Activated naive CD4-positive, alpha-beta T cell (primary cell): ENCODE measurements at places on chromosomes 6 and 20.
A peak's percentile ranks its signal among the peaks of the same experiment; 100 is the strongest.

DNA sequence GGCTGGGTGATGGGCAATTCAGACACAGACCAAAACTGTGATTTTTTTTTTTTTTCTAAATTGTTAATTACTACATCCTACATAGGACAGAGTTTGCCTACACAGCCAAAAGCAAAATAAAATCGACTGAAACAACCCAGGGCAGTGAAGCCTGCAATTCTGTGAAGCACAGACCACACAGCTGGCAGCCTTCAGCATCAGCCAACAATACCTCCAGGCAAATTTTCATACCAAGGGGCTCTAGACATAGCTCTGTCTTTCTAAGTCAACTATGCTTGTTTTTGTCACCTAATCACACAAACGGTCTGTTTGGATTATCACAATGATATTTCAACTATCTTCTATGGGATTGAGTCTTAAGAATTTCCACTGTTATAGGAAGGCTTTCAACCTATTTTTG is 17.6 kb downstream of the RMND1 start:
- DNase-seq: no peak

DNA sequence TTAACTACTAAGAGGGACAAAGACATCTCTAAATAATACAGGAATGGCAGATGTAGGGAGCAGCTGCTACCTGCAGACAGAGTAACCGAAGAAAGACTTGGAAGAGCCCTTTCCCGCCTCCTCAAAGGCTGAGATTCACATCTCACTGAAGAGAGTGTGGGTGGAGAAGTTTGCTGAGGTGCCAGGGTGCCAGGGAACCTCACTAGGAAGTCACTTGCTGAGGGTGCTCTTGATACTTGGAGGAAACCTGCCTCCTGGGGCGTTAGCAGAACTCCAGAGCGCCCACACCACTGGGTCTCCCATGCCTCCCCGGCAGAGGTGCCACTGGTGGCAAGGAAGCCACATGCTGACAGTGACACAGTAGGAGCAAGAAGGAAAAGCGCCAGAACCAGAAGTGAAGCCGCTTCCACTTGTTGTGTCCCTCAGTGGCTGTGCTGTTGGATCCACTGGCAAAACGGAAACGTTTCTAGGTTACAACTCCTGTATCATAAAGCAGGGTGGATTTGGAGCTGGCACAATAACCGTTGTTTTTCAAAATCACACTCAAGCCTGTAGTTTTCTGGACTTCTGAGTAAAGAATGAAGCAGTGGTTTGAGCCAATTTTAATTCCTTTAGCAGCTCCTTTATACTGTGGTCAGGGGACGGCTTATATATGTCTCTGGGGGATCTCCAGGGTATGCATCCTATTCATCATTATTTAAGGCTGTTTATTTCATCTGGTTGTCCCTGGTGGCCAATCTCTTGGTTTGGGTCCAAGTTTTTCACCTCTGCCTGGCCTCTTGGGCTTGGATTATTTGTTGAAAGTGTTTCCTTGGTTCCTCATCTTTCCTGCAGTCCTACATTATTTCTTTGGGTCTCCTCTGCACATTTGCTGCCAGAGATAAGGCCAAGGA is 64.5 kb downstream of the CDC5L start:
- DNase-seq: no peak

DNA sequence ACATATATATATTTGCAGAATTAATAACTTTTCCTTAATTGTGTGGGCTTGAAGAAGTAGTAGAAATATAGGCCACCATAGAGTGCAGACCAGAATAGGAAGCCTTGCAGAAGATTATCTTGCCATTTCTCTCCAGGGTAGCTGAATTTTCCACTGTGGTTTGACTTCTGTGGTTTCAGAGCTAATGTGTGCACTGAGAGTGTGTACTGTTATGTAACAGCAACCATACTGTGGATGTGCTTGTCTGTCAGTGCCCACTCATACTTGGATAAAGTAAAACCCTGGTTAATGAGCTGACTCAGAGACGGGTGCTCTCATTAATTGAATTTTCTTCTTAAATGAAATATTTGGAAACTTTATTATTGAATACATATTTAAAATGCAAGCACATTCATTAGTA is 57.2 kb downstream of the CEP43 start:
- DNase-seq: no peak

- no peak for DNase-seq
Observed at GRCh38 chr6:100751590-100751989, 129.5 kb downstream of the ASCC3 start.

- peak; percentile 3 for DNase-seq
Observed at GRCh38 chr20:56247954-56248782, at the start of gene MC3R. Gene MC3R (plus strand): TSS chr20:56248732. CDS start chr20:56248844, 112 bp downstream.
